ENCODE measurements at places on chromosomes 4 and X. TPM values are rescaled to one million over a fixed set of nuclear protein-coding genes. Genes with fewer than 3 reads are reported as not detected.
A peak's percentile ranks its signal among the peaks of the same experiment; 100 is the strongest.

DNA sequence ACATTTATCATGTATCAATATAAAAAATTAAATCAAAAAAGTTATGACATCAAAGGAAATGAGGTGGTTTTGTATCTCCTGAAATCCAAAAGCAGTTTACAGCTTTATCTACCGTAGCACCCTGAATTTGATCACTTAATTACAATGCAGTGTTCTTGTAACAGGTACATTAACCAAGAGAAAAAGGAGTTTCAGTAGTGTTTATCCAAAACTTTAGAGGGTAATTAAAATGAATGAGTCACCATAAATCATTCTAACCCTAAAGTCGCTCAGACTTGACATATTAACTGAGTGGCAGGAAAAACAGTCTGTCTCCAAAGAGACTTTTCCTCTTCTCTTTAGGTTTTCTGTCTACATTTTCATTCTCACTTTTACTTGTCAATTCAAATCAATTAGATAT lies 907.6 kb upstream of the EPHA5 start:
- DNase-seq, result no peak

The VCX2 gene
- not detected for total RNA-seq

DNA sequence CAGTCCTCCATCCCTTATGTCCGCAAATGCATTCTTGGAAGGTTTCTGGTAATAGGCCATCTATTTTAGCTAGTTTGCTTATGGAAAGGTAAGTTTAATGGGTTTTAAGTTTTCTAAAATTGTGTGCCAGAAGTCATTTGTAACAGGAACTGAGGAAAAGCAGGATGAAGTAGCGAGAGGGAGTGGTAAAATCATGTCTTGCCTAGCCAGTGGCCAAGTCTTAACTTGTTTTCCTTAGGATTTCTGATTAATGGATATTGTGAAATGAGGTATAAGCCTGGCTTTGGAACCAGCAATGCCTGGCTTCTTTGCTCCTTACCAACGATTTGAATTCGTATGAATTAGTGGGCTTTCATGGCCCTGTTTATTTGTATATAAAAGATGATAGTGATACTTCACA lies 7.3 kb downstream of the SEC24B start:
- no peak for DNase-seq

The GPM6B gene
- total RNA-seq, result 1.9 TPM

The PAGE2B gene
- not detected for total RNA-seq

- peak; percentile 34 for DNase-seq
Measured at GRCh38 chrX:114611018-114611619, 27.2 kb downstream of the HTR2C start.

- DNase-seq, result no peak
Measured at GRCh38 chr4:154973244-154974035, 192.4 kb downstream of the RBM46 start.

DNA sequence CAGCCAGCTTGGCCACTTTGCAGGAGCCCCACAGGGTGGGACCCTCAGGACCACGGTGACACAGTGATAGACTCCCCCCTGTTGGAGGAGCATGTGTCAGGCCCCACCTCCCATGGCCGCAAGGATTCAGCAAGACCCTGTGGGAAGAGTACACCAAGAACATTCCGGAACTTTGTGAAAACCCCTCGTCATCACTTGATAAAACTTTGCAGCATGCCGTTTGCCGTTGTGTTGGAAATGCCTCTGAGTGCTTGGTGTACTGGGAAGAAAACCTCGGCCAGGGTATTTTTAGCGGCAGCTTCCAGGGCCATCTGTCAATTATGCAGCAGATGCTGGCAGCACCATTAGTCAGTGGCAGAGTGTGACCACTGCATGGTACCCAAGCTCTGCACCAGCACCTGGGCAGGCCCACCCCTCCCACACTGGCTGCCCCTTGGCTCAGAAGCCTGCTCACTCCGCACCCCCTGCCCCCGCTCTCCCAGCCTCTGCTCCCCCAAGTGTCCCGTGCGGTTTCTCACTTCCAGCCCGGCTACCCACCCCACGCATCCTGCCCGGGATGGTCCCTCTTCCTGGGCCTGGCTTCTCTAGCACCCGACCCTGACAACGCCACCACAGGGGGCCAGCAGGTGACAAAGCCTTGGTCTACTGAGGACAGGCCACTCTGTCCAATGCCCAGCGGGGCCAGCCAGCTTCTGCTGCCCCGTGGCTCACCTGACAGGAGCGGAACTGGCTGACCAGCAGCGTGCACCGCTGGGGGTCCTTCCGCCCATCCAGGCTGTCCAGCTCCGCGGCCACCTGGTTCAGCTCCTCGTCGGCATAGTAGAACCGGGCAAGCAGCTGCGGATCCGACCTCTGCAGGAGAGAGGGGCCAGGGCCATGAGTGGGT lies 65.0 kb downstream of the ZFYVE28 start:
- DNase-seq, result no peak

DNA sequence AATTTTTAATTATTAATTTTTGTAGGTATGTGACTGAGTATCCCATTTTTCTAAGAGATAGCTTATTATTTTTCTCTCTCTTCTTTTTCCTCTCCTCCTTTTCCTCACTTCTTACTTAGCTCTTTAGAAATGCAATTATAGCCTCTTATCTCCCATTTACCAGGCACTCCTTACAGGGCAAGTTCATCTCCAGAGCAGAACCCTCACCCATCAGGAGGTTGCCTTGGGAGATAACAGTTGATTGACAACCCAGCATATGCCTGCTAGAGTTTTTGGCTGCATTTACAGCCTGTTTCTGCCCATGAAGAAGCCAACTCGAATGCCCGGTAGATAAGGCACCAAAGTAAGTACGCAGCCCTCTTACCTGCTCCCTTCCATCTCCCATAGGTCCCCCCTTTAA lies 572.9 kb upstream of the ZFP42 start:
- no peak for DNase-seq

The AP1S2 gene
- 9.2 TPM for total RNA-seq

The CXCL13 gene
- 0.24 TPM for total RNA-seq

- no peak for DNase-seq
Measured at GRCh38 chrX:46621572-46621971, 48.0 kb downstream of the CHST7 start.

The RASGEF1B gene
- total RNA-seq, result 24.1 TPM

DNA sequence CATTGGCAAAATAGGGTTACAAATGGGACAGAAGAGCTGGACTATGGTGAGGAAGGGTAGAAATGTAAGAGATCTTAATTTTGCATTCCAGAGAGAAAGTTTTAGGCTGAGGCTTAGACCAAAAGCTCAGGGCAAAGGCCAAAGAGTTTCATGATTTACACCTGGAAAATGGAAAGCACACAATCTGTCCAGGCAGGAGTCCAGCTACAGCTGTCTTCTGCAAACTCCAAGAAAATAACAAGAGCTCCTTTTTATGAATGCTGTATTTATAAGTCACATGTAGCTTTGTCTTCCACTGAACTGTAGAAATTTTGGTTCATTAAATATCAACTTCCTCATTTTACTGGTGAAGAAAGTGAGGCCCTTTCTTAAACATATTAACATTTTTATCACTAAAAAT lies 288.0 kb upstream of the ATOH1 start:
- DNase-seq, result no peak

- no peak for DNase-seq
Measured at GRCh38 chr4:153603258-153603657, 80.8 kb upstream of the TLR2 start.

DNA sequence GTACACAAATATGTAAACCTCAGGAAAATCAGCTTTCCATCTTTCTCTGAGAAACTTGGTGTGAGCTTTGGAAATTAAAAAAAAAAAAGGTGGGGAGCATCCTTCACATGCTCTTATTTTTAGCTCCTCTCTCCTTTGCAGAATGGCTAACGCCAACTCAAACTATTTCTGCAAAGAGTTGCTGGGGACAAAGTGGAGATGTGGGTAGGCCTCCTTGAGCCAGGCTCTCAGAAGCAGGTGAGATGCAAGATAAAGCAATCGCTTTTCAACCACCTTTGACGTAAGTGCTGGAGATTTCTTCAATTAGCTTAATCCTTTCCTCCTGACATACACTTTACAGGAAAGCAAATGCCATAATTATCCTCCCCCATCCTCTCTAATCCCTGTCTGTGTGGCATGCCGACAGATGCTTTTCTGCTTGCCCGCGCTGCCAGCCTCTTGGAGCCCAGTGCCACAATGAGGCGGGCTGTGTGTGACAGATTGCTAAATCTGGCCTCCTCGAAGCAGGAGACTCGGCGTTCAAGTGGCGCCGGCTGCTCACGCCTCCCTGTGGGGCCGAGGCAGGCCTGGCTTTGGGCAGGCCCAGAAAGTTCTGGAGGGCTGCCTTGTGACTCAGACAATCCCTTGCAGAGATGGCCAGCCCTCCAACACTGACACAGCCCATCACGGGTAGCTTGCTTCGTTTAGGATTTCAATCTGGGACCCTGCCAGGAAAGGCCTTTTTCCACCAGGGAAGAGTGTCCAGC lies 64.9 kb upstream of the SOD3 start:
- peak; percentile 45 for DNase-seq

GRCh38 chr4:108651014-108651791 lies 804 bp downstream of the OSTC start:
- no peak for DNase-seq

The RHOH gene
- total RNA-seq, result 2.8 TPM
